ENCODE measurements at places on chromosomes 3 and 15.

DNA sequence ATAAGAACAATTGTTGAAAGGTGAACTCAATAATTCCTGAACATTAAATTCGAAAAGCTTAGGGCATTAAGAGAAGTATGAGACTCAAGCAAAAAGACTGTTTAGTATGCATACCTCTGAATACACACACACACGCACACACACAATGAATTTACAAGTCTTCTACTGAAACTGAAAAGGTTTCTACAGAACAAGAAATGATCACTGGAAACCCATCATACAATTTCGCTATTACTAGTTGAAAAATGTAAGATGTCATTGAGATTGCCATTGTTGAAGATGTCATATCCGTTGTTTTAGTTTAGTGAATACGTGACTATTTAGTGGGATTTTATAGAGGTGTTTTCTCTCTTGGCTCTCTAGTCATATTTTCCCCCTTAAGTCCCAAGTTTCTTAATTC is 106.8 kb downstream of the FOXB1 start:
- DNase-seq = no peak

- no peak for DNase-seq
Measured at GRCh38 chr15:48462688-48463087, 131.5 kb downstream of the DUT start.

- no peak for DNase-seq
Measured at GRCh38 chr3:71962561-71963240, 177.8 kb upstream of the PROK2 start.

GRCh38 chr15:48333540-48333939 is 2.3 kb downstream of the DUT start:
- no peak for DNase-seq

DNA sequence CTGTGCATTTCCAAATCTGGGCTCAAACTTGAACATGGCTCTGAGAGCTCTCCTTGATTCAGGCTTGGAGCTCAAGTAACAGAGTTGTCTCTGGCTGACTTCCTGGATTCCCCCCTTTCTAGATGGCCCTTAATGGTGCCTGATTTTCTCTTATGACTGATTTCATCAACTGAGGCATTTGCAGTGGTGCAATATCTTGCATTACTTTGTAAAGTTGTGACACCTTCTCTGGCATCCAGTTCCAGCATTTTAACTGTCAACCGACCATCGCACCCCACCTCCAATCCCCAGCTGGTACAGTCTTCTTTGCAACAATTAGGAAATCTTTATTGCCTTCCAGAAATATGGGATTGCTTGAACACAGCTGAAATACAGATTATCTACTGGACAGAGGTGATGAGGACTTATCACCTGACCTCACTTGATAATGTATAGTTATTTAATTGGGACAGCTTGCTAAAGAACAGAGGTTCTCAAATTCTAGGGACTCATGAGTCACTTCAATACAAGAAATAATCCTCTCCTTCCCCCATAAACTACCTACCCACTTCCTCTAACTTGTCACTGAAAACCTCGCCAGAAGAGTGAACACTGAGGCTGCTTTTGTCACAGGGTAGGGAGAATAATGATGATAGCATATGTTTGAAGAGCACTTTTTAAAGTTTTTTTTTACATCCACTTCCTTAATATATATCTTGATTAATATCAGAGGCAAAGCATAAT is 41.8 kb downstream of the FILIP1L start:
- no peak for DNase-seq

- DNase-seq = no peak
Measured at GRCh38 chr15:70459312-70459711, 304.0 kb downstream of the UACA start.

DNA sequence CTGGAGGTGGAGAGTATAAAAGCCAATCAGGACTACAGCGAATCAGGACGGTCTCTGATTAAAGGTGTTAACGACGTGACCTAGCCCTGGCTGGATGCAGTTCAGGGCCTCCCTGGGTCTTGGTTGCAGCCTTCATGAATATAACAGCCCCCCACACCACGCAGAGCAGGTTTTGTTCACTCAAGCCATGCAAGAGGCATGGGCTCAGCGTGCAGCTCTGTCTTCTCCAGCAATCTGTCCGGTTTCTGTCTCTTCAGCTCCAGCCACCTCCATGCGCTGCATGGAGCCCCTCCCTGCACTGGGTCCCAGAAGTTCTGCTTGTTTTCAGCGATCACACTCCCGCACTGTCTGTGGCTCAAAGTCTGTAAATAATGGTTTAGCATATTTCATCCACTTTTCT is 57.1 kb upstream of the CHRNA7 start:
- no peak for DNase-seq

- no peak for DNase-seq
Measured at GRCh38 chr3:58586776-58587192, 9.6 kb upstream of the FAM107A start.

DNA sequence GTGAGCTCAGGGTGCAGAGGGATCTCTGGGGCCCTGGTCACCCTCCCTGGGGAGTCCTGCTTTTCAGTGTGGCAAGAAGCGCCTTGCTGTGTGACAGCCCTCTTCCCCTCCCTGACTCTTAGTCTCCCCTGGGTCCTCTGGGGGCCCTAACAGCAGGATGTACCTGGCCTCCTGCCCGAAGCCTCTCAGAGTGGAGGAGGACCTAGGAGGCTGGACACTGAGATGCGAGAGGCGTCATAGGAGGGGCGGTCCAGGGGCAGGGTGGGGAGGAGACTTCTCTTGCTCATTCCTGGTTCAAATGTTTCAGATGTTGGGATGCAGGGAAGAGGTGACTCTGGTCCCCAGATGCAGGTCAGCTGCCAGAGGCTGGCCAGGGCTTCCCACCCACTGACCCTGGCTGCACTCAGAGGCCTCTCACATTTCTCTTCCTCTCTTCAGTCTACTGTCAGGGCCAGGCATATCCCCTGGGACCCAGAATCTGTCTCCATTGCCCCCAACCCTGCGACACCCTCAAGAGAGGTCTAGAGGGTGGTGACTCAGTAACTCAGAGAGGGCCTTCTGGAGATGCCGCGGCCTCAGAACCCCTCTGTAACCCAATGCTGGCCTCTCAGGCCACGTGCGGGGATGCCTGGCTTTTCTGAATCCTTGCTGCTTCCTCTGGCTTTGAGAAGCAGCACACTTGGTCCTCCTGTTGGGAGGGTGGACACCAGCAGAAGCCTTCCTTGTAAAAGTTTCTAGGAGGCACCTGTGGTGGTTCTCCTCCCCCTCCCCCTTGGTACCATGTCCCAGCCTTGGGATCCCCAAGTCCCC is 25.9 kb downstream of the SNX33 start:
- DNase-seq = no peak

GRCh38 chr3:180594631-180595558 is 7.1 kb upstream of the TTC14 start:
- peak; percentile 18 for DNase-seq
